ENCODE measurements at places on chromosomes 5 and 9. TPM values are rescaled to one million over a fixed set of nuclear protein-coding genes. Genes with fewer than 3 reads are reported as not detected.
A peak's percentile ranks its signal among the peaks of the same experiment; 100 is the strongest.

The SOX30 gene
- total RNA-seq: 0.49 TPM

The ANKRD34B gene
- total RNA-seq: not detected

The CARTPT gene
- not detected for total RNA-seq

The SPATA31C1 gene
- not detected for total RNA-seq

GRCh38 chr9:105968811-105969466 lies 274.6 kb downstream of the TMEM38B start:
- no peak overlapping the region for H3K4me3 ChIP-seq
- no peaks in the 10 kb centered on the region for H3K27me3 ChIP-seq
- H3K4me1 ChIP-seq: no peaks in the 10 kb centered on the region
- no peak for DNase-seq
- H3K36me3 ChIP-seq: no peaks in the 10 kb centered on the region

- no peak overlapping the region for H3K27ac ChIP-seq
- H3K4me3 ChIP-seq: no peak overlapping the region
- H3K27me3 ChIP-seq: no peaks in the 10 kb centered on the region
- H3K4me1 ChIP-seq: no peaks in the 10 kb centered on the region
- peaks cover 7% of the 10 kb centered on the region for H3K36me3 ChIP-seq
Observed at GRCh38 chr5:126482591-126482990, 59.4 kb downstream of the GRAMD2B start.

DNA sequence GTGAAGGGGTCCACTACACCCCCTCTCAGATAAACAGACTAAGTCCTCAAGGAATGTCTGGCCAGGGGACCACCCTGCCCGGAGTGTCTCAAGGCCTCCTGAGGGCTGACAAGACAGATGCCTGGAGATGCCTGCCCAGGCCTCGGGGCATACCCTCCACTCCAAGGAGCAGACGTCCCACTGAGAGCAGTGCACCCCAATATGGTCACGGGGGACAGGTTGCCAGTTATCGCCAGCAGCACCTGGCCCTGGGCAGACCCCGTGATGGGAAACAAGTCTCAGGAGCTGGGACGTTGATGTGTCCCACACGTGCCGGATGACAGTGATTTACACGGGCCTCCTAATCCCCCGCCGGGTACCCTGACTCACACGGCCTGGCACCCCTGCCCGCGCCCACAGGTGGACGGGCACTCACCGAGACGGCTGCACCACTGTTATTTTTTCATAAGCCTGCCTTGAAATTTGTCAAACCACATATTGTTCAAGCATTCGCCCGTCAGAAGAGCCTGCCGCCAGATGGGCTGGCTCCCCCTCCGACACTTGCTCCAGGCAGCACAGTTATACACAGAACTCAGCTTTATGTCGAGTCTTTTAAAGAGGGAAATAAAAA lies 43.9 kb downstream of the BARX1 start:
- DNase-seq: no peak
- H3K27me3 ChIP-seq: peaks cover 8% of the 10 kb centered on the region
- H3K27ac ChIP-seq: no peak overlapping the region
- peaks cover 10% of the 10 kb centered on the region for H3K4me1 ChIP-seq

GRCh38 chr9:94901019-94901363 lies 174.5 kb downstream of the AOPEP start:
- H3K4me3 ChIP-seq: no peak overlapping the region
- H3K27ac ChIP-seq: no peak overlapping the region
- DNase-seq: no peak
- H3K4me1 ChIP-seq: no peaks in the 10 kb centered on the region
- no peaks in the 10 kb centered on the region for H3K36me3 ChIP-seq
- no peaks in the 10 kb centered on the region for H3K27me3 ChIP-seq

DNA sequence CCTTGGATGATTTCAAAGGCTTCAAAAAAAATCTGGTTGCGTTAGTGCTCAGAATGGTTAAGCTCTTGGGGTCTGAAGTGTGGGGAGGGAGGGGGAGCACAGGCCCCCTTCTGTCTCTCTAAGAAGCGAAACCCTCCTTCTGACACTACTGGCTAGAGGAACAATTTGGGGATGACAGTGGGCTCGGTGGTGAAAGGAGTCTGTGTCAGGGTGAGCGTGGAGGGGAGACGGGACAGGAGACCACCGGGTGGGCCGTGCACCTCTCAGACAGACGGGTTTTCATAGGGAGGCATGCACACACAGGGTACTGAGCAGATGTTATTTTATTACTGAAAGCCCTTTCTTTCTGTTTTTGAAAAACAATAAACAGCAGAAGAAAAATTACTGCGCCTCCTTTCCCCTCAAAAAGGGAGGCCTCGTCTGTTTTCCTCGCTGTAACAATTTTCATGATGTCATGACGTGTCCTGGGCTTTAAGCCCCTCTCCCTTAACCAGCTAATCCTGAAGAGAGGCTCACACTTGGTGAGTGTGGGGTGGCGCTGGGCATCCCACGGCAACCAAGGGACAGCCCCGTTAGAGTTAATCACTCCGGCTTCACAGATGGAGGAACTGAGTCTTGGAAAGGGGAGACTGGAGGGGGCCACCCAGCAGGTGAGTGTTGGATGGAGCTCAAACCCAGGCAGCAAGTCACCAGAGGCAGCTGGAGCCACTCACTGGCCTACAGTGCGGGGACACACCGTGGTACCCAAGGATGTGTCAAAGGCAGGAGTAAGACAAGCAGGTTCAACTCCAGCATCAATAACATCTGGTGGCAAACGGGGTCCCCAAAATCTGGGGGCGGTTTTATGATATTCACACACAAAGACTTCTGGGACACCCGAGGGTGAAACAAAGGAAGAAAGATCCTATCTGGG lies 53.4 kb downstream of the PTCH1 start:
- H3K27ac ChIP-seq: no peak overlapping the region
- H3K4me3 ChIP-seq: no peak overlapping the region
- peaks cover 19% of the 10 kb centered on the region for H3K4me1 ChIP-seq
- peaks cover 21% of the 10 kb centered on the region for H3K27me3 ChIP-seq

- H3K27ac ChIP-seq: no peak overlapping the region
- H3K36me3 ChIP-seq: no peaks in the 10 kb centered on the region
- H3K4me3 ChIP-seq: no peak overlapping the region
- peaks cover 7% of the 10 kb centered on the region for H3K4me1 ChIP-seq
Observed at GRCh38 chr5:39159811-39160490, 59.4 kb downstream of the FYB1 start.

DNA sequence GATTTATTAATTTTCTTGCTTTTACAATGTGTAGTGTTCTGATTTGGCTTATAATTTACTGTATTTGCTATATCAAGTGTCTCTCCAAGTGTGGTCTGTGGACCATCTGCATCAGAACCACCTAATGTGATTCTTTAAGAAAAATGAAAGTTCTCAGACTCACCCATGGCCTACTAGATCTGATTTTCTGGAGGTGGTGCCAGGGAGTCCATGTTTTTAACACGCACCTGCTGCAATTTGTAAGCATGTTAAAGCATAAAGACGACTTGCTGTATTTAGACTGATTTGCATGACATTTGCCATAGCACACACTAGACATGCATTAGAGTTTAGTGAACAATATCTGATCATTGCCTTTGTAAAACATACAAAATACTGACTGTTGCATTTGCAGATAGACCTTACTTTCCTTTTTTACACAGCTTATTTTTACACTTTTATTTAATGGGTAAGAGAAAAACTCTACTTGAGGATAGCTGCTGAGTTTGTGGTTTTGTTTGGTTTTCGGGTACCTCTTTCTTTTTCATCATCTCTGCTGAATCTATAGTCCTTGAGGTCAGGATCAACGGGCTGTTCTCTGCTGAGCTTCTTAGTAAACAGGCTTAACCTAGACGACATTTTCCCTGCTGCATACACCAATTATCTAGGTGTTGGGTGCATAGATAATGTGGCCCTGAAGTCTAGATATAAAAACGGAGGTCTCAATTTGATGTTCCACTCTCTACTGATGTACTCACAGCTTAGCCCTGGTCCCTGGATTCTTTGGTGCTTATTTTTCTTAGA lies 138.0 kb upstream of the ZNF366 start:
- no peak overlapping the region for H3K4me3 ChIP-seq
- no peak for DNase-seq
- no peaks in the 10 kb centered on the region for H3K27me3 ChIP-seq
- no peak overlapping the region for H3K27ac ChIP-seq

- no peak for DNase-seq
- H3K27me3 ChIP-seq: no peaks in the 10 kb centered on the region
- no peaks in the 10 kb centered on the region for H3K4me1 ChIP-seq
- H3K4me3 ChIP-seq: no peak overlapping the region
Observed at GRCh38 chr5:64207978-64208377, 42.3 kb downstream of the RNF180 start.

DNA sequence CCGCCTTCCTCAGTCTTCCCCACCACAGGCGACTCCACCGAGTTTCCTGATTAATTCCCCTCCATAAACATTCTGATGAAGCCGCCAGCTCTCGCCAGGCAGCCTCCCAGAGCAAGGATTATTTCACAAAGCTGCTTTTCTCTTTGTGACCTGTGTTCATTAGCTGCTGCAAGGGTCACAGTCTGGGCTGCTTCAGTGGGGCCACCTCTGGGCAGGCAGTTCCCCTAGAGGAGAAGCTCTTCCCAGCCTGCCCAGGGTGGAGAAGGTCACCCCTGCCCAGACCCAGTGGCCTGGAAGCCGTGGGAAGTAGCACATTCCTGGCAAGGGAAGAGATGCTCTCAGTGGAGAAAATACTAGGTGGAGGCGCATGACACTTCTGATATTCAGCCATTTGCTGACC lies 58.4 kb upstream of the RAPGEF1 start:
- no peak for DNase-seq
- no peaks in the 10 kb centered on the region for H3K4me1 ChIP-seq
- H3K4me3 ChIP-seq: no peak overlapping the region
- H3K27me3 ChIP-seq: peaks cover 3% of the 10 kb centered on the region

GRCh38 chr5:76787237-76787636 lies 31.6 kb upstream of the F2RL1 start:
- no peaks in the 10 kb centered on the region for H3K4me1 ChIP-seq
- no peak for DNase-seq
- no peaks in the 10 kb centered on the region for H3K36me3 ChIP-seq
- H3K27ac ChIP-seq: no peak overlapping the region
- H3K4me3 ChIP-seq: no peak overlapping the region

- H3K36me3 ChIP-seq: no peaks in the 10 kb centered on the region
- no peaks in the 10 kb centered on the region for H3K27me3 ChIP-seq
- H3K27ac ChIP-seq: no peak overlapping the region
- no peaks in the 10 kb centered on the region for H3K4me1 ChIP-seq
Observed at GRCh38 chr5:156722358-156722757, 127.7 kb upstream of the PPP1R2B start.

GRCh38 chr9:114745879-114746550 lies 59.8 kb downstream of the TNFSF15 start:
- H3K27ac ChIP-seq: no peak overlapping the region
- no peaks in the 10 kb centered on the region for H3K27me3 ChIP-seq
- no peaks in the 10 kb centered on the region for H3K4me1 ChIP-seq
- no peaks in the 10 kb centered on the region for H3K36me3 ChIP-seq
- H3K4me3 ChIP-seq: no peak overlapping the region

- no peak overlapping the region for H3K4me3 ChIP-seq
- no peaks in the 10 kb centered on the region for H3K27me3 ChIP-seq
- no peak overlapping the region for H3K27ac ChIP-seq
- peaks cover 23% of the 10 kb centered on the region for H3K4me1 ChIP-seq
Observed at GRCh38 chr9:129480745-129481144, 140.2 kb downstream of the C9orf50 start.

DNA sequence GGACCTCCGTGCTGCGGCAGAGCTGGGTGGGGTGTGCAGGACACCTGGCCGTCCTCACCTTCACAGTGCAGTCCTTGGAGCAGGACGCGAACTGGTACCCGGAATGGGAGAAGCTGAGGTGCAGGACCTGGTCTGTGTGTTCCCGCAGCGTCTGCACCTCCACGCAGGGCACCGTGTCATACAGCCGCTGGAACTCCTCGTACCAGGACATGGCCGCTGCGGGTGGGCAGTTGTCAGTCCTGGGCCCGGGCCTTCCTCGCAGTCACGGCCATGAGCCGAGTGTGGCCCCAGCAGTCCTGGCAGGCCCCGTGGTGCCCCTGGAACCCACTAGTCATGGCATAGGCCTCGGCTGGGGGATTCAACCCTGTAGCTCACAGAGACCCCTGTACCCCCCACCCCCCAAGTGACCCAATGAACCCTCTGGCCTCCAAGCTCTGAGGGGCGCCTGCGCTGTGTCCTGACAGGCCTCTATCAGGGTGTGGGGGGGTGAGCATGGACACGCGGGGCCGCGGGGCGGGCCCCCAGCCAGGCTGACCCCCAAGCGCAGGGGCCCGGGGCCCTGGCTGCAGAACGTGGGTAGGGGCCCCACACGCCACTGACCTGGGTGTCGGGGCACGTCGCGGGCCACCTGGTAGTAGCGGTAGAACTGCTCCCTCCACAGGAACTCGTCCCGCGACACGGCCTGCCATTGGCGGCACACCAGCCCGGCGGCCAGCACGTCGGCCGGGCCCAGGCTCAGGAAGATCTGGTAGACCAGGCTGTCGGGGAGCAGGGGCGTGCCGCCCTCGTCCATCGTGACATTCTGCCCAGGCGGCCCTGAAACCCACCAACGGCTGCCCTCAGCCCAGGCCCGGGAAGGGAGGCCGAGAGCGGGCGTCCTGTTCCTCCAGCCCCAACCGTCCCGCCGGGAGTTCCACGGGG lies 987 bp downstream of the FBXW5 start:
- H3K4me1 ChIP-seq: peaks cover 22% of the 10 kb centered on the region
- H3K4me3 ChIP-seq: peak overlapping the region; percentile 47
- no peaks in the 10 kb centered on the region for H3K27me3 ChIP-seq
- peaks cover 2% of the 10 kb centered on the region for H3K36me3 ChIP-seq
- H3K27ac ChIP-seq: peak overlapping the region; percentile 48

- no peaks in the 10 kb centered on the region for H3K27me3 ChIP-seq
- H3K4me3 ChIP-seq: no peak overlapping the region
- no peaks in the 10 kb centered on the region for H3K36me3 ChIP-seq
- DNase-seq: no peak
- H3K4me1 ChIP-seq: no peaks in the 10 kb centered on the region
Observed at GRCh38 chr5:57718155-57718554, 235.5 kb upstream of the ACTBL2 start.

DNA sequence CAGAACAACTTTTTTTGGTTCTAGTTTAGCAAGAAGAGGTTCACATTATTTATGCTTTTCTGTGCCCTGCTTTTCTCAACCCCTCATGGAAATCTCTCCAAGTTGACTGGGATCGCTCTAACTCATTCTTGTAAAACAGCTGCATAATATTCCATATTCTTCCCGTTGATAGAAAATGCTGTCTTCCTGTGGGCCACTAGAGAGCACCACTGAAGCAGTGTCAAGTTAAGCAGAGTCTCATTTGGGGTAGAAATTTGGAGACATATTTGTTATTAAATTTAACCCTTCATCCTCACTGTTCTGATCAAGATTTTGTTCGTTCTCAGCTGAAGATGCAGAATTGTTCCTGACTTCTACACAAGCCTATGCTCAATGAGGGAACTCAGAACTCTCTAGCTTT lies 140.1 kb downstream of the CEMIP2 start:
- no peak overlapping the region for H3K27ac ChIP-seq
- no peak for DNase-seq
- no peaks in the 10 kb centered on the region for H3K36me3 ChIP-seq
- no peaks in the 10 kb centered on the region for H3K4me1 ChIP-seq

DNA sequence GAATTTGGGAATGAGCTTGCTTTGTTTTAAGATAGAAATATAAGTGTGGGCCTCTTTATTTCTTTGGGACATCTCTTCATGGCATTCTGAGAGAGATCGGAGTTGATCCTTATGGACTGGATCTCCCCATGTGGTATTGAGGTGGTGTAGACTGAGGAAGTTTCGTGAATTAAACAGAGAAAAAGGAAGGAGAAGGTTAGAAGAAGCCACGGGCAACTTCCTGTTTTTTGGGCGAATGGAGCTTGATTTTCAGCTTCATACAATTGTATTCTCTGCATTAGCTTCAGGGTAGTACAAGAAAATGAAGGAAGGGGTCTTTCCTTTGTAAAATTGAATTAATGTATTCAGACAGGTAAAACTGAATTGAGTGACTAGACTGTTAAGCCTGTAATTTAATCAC lies 70.5 kb upstream of the HMHB1 start:
- no peak overlapping the region for H3K4me3 ChIP-seq
- peaks cover 7% of the 10 kb centered on the region for H3K4me1 ChIP-seq
- H3K27me3 ChIP-seq: no peaks in the 10 kb centered on the region
- H3K36me3 ChIP-seq: no peaks in the 10 kb centered on the region
- peak; percentile 6 for DNase-seq
- H3K27ac ChIP-seq: no peak overlapping the region
